AG04449 (cell line): ENCODE measurements at places on chromosomes 16 and 17.

GRCh38 chr17:57366558-57367351 is 110.4 kb downstream of the MSI2 start:
- no peak for DNase-seq

- DNase-seq: no peak
These were observed 18.3 kb downstream of the CDC42EP4 start for GRCh38 chr17:73293480-73293911.

- no peak for DNase-seq
These were observed 53.5 kb upstream of the AKTIP start for GRCh38 chr16:53556521-53556920.

DNA sequence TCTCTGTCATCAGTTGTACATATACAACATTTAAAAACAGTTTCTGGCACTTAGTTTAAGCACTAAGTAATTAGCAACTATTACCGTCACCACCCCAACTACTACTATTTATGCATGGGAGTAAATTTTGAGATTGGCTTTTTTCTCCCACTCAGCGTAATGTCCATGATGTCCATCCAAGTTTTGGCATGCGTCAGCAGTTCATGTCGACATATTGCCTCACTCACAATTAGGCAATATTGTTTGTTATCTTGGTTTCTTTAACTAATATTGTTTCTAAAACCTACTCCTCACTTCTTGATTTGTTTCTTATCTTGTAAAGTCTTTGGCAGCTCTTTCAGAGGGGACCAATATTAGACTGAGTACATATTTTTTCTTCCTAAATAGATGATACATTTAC is 131.3 kb downstream of the KCNJ18 start:
- DNase-seq: no peak

GRCh38 chr16:79845033-79845733 is 244.6 kb upstream of the MAF start:
- DNase-seq: no peak

DNA sequence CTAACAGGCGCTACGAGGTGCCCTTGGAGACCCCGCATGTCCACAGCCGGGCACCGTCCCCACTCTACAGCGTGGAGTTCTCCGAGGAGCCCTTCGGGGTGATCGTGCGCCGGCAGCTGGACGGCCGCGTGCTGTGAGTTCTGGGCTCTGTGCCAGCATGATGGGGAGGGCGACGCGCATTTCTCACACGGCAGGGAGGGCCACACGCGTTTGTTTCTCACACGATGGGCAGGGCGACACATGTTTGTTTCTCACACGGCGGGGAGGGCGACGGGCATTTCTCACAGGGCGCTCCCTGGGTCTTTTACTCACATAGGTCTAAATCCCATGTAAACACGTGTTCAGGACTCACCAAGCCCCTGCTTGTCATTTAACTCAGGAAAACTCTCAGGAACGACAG is 4.4 kb downstream of the GAA start:
- no peak for DNase-seq

DNA sequence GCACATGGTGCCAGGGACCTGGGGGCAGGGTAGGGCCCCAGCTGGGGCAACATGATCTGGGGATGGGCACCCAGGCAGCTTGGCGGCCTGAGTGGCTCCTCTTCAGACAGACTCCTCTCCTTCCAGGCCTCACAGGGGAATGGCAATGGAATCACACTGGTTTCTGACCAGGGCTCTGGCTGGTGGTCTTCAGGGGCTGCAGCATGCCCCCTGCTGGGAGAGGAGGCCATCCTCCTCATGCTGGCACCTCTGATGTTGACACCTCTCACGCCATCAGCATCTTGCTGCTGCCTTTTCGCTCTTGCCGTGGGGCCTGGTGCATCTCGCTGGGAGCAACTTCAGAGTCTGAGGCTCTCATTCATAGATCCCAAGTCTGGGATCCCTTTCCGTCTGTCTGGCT is 11.2 kb upstream of the GFOD2 start:
- no peak for DNase-seq

GRCh38 chr17:77341069-77341541 is 200.3 kb downstream of the SEC14L1 start:
- DNase-seq: no peak

DNA sequence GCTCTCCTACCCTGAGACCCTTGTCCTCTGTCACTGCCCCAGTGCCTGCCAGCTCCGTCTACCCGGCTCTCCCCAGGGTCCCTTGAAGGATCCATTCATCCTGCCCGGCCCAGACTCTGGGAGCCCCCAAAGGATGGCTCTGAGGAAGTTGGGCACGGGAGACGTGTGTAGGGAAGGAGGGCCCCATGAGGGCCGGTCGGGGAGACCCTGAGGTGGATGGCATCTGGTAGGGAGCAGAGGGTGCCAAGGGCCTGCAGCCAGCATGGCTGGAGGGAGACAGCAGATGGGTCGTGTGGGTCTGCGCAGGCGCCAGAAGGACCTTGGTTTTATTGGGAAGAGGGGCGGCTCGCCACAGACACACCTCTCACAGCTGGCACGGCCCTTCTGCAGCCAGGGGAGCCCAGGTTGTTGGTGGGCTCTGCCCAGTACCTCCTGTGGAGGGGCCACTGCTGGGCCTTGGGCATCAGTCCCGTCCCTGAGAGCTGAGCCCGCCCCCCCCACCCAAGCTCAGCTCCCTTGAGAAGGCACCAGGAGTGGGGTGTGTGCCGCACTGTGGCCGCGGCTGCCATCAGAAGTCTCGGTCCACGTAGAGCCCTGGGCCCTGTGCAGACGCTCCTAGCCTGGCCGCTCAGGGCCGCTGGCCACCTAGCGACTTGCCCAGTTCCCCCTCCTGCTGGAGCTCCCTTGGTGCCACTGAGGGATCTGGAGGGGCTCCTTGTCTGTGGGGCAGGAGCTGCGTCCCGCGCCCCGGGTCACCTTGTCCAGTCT is 16.0 kb downstream of the KCTD5 start:
- DNase-seq: no peak

DNA sequence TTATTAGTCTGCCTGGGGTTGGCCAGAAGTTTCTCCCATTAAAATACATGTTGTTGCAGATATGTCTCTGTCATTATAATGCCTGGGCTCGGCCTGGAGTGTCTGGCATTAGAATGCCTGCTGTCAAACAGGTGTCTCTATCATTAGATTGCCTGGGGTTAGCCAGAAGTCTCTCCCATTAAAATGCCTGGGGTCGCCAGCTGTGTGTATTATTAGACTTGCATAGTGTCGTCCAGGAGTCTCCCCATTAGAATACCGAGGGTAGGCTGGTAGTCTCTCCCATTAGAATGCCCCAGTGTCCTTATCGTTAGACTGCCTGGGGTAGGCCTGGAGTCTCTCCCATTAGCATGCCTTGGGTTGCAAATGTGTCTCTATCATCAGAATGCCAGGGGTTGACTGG is 2270.8 kb downstream of the TP53TG3F start:
- DNase-seq: no peak

GRCh38 chr17:42898147-42898811 is 2.3 kb upstream of the G6PC1 start:
- no peak for DNase-seq

DNA sequence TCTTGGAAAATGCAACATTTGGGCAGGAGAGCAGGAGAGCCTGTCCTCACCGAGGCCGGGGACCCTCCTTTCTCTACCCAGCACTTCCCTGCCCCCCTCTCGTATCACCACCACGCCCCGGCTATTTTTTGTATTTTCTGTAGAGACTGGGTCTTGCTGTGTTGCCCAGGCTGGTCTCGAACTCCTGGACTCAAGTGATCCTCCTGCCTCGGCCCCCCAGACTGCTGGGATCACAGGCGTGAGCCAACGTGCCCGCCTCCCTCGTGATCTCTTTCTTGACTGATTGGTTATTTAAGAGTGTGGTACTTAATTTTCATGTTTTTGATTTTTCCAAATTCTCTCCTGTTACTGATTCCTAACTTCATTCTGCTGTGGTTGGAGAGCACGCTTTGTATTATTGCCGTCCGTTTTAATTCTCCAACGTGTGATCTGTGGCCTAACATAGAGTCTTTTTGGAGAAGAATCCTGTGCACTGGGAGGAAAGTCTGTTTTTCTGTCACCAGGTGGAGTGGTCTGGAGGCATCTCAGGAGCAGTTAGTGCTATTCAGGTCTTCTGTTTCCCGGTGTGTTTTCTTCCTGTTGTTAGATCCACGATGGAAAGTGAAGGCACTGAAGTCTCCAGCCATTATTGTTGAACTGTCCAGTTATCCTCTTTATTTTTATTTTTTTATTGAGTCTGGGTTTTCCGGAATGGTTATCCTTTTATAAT is 40.4 kb downstream of the ZNF778 start:
- DNase-seq: no peak

- no peak for DNase-seq
These were observed 13.9 kb downstream of the KDM8 start for GRCh38 chr16:27217256-27217655.

GRCh38 chr17:42618442-42619150 is 9.1 kb downstream of the TUBG1 start:
- DNase-seq: no peak

- DNase-seq: no peak
These were observed 66.1 kb upstream of the ANKFN1 start for GRCh38 chr17:56087199-56087598.

DNA sequence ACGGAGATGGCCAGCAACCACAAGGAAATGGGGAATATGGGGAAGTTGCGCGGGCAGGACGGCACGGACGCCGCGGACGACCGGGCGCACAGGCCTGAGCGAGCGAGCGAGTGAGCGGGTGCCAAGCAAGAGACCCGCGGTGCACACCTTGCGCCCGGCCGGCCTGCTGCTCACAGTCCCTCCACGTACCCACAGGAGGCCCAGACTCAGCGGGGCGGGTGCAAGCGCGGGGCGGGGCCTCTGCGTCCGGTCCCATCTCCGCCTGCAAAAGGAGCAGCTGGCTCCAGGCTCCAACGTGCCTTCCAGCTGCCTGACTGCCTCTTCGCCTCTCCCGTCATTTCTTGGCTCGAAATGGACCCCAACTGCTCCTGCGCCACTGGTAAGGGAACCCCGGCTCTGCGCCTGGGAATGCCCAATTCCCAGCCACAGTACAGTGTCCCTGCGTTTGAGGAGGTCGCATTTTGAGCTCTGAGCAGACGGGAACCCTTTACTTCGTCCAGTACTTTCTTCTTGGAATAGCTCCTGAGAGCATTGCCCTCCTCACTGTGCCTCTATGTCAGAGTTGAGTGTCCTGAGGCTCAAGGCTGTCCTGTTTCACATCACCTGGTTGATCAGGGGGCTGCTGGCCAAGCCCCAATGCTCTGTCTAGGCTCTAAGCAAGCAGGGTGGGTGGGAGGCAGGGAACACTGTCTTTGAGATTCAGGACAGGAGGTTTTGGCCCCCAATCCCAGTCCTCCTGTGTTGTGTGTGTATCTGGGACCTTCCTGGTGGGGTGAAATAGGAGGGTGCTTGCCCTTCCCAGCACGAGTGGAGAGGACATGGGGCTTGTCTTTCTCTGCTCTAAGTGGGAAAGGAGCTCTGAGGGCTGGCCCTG is 8.1 kb upstream of the MT1E start:
- DNase-seq: no peak

DNA sequence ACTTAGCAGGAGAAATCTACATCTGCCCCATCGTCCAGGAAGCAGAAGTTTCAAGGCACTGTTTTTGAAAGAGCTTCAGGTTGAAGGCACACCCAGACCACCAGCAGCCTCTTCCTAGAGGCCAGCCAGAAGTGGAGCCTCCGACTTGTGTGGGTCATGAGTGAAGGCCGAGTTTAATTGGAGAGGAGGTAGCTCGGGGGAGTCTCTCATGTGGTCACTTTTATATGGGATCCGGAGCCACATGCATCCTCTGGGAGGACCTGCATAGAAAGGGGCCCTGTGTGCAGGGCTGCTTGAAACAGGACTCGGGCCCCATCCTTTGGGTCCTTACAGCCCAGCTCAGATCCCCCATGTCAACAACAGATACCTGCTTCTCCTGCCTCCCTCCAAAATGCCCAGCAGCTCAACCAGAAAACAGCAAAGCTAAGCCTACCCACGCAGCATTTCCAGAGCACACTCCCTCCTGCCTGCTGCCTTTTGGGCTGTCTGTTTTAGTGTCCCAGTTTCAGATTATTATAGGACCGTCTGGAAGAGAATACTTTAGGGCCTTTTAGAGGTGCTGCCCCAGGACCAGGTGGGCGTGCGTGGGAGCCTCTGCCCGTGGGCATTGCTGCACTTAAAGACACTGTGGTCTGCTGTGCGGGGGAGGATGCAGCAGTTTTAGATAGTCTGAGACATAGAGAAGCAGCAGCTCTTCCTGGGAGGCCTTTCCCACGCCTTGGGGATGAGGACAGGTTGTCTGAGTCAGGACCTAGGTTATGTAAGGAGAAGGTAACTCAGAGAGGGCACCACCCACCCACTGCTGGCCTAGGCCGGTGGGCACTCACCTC is 29.5 kb downstream of the MPRIP start:
- no peak for DNase-seq

DNA sequence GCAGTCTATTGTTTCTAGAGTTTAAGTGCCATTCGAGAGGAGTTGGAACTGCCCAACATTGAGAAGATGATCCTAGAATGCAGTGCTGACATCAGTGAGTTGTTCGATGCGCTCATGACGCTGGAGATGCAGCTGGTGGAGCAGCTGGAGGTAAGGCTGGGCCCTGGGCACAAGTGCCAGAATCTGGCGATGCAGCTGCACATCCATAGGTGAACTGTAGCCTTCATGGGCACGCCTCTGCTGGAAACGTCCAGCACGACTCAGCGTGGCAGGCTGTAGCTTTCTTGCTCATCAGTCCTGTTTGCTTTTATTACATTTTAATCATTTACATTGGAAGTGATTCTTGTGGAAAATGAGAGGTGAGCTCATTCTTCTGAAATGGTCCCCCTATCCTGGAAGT is 31.7 kb downstream of the DRC3 start:
- DNase-seq: no peak

GRCh38 chr16:62462971-62463370 is 426.7 kb upstream of the CDH8 start:
- no peak for DNase-seq

- DNase-seq: no peak
These were observed 59.0 kb upstream of the TNRC6C start for GRCh38 chr17:77899498-77899897.

GRCh38 chr17:4980644-4981216 is 6.7 kb downstream of the CAMTA2 start:
- DNase-seq: no peak

- DNase-seq: no peak
These were observed 92.9 kb downstream of the RGS9 start for GRCh38 chr17:65230040-65230439.

DNA sequence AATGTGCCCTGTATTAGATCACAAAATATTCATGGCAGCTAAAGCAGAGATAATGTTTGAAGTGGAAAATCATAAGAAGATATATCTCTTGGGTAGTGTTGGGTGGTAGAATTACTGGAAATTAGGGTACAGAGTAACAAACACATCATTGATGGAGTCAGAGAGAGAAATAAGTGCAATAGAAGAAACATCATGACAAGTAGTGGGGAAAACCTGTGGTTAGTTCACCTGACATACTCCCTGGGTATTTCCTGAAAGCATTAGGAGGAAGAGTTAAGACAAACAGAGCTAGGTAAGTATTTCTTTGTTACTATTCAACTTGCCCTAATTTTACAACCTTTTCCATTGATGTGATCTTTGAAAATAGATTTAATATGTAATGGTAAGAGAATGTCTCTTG is 691.9 kb upstream of the SOX9 start:
- DNase-seq: no peak

DNA sequence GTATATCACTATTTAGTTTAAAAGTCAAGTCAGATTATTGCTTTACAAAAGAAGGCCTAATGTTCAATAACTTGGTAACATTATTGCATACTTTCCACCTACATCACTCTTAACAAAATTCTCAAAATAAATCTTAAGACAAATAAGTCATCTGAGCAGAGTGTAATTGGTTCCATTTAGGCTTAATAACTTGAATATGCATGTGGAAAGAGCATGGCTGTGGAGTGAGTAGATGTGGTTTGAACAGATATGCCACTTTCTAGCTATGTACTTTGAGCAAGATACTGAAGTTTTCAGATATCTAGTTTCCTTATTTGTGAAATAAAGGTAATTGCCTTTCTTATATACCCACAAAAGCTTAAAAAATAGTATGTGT is 6.7 kb upstream of the EVI2A start:
- DNase-seq: no peak
